ENCODE measurements at places on chromosomes 7 and 10.

DNA sequence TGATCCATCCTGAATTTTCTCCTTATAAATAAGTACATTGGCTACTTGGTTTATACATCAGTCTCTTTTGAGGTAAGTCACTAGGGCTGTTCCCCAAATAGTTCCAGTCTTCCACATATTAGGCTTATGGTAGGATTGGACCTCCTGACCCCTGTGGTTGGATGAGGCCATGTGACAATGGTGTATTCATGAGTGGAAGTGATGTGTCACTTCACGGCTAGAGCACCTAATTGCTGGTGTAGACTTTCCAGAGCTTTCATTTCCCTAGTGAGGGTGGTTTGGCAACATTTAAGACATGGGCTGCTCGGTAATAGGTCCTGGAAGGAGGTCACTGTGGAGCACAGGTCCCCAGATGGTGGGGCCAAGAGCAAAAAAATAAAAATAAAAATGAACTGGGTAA is 141.2 kb upstream of the ABCB5 start:
- DNase-seq: no peak

DNA sequence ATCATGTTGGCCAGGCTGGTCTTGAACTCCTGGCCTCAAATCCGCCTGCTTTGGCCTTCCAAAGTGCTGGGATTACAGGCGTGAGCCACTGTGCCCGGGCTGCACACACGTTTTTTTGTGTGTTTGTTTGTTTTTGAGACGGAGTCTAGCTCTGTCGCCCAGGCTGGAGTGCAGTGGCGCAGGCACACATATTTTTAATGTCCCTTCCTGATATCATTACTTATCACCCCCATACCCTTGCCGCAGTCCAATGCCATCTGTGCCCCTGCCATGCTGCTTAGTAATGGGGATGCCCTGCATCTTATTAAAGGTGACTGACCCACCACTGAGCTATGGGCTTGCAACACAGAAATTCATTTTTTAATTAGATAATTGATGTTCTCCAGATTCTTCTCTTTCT is 180.7 kb downstream of the TEX36 start:
- DNase-seq: no peak

DNA sequence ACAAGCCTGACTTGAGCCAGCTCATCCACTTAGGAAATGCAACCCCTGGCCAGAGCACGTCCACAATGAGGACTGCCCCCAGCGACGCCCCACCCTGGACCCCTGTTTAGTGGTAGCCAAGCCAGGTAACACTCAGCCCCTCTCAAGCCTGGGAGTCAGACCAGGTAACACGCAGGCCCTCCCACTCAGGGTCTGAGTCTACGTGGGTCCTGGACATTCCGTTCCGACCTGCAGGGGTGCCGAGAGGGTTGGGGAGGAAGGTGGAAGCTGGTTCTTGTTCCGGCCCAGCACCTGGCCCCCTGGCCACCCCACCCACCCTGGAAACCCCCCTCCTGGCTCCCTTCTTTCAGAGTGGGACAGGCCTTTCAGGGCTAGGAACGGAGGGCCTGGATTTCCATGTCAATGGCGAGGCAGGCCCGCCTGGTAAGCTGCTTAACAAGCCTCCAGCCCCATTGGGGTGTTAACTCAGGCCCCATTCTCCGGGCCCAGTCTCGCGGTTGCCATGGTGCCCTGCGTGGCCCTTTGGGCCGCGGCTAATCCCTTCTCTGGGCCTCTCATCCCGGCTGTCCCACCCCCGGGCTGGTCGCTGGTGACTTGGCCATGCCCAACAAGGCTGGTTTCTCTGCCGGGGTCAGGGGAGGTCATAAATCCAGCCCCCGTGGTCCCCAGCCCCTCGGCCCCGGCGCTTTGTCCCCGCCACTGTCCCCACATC is 19.7 kb upstream of the LFNG start:
- no peak for DNase-seq

GRCh38 chr7:20193242-20193777 is 23.9 kb downstream of the MACC1 start:
- no peak for DNase-seq

Measured in CD4-positive, alpha-beta T cell treated with Interleukin-2 at 100 ng/mL for 4 hours (primary cell).